ENCODE measurements at places on chromosomes 16 and 17. TPM values are rescaled to one million over a fixed set of nuclear protein-coding genes. Genes with fewer than 3 reads are reported as not detected.

- no peak for DNase-seq
Observed at GRCh38 chr16:65994291-65994690, 372.2 kb upstream of the CDH5 start.

- DNase-seq, result no peak
Observed at GRCh38 chr17:27630607-27631410, at the start of gene LGALS9. Gene LGALS9, plus strand, starts transcription at chr17:27631188. Its CDS starts 78 bp downstream, at chr17:27631266.

DNA sequence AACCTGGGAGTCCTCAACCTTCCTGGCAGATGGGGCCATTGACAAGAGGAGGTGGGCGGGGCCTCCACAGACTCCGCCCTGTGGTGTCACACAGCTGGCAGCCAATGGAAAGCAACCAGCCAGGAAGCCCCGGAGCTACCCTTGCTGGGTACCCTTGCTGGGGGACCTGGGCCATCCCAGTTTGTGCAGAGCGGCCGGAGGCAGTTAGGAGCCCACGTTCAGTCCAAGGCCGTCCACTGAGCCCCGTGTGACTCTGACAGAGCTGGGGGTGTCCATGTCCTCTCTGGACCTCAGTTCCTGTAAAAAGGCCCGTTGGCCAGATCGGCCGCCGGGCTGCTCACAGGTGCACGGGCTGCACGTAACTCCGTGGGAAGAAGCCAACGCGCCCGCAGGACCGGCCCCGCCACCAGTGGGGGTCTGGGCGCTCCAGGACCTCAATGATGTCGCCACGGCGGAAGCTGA, 17.1 kb upstream of the FAM83G start:
- no peak for DNase-seq

TUBB3 gene
- polyA plus RNA-seq, result 55.2 TPM

GRCh38 chr16:79042886-79043285, 557.7 kb downstream of the MAF start:
- no peak for DNase-seq

SDK2 gene
- polyA plus RNA-seq, result 0.04 TPM

LGALS9B gene
- polyA plus RNA-seq, result not detected

GRCh38 chr17:73096211-73096610, 3.7 kb upstream of the SLC39A11 start:
- DNase-seq, result no peak

DNA sequence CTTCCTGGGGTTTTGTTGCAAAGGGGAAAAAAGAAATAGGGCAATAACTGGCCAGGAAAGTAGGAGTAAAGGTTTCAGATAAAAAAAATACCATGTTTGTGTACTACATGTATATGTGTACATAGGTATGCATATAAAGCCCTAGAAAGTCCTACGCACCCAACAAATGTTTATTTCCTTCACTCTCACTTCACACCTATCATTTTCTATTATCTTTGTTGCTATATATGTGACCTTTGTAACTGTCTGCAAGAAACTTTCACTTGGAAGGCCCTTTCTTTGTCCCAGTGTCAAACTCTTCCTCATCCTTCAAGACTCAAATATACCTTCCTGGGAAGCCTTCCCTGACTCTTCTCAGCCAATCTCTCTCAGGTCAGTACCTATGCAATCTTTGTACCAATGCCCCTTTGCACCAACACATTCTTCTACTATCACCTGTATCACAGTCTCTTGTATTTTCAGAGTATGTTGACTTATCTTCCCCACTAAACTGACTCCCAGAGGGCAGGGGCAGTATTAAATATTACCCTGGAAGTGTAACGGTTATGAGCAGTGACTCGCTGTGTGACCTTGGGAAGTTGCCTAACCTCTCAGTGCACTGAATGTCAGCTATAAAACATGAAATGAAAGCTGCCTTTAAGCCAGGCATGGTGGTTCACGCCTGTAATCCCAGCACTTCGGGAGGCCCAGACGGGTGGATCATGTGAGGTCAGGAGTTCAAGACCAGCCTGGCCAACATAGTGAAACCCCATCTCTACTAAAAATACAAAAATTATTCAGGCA, 6.5 kb downstream of the XPO6 start:
- no peak for DNase-seq

SPDYE4 gene
- not detected for polyA plus RNA-seq

- DNase-seq, result no peak
Observed at GRCh38 chr17:76239538-76240274, 587 bp downstream of the RNF157 start.

GRCh38 chr17:70295731-70296130, 126.4 kb downstream of the KCNJ2 start:
- DNase-seq, result no peak

GRCh38 chr17:59842901-59843652, 49.7 kb downstream of the TUBD1 start:
- DNase-seq, result peak; percentile 96

GRCh38 chr17:44310609-44311376, 2.4 kb downstream of the RUNDC3A start:
- no peak for DNase-seq

- DNase-seq, result no peak
Observed at GRCh38 chr16:87635541-87636049, 33.3 kb downstream of the JPH3 start.

UTS2R gene
- polyA plus RNA-seq, result not detected

- DNase-seq, result no peak
Observed at GRCh38 chr17:69856946-69857345, 218.1 kb upstream of the KCNJ16 start.

- DNase-seq, result no peak
Observed at GRCh38 chr17:76734080-76734840, 2.9 kb downstream of the SRSF2 start.

TOX3 gene
- not detected for polyA plus RNA-seq

DNA sequence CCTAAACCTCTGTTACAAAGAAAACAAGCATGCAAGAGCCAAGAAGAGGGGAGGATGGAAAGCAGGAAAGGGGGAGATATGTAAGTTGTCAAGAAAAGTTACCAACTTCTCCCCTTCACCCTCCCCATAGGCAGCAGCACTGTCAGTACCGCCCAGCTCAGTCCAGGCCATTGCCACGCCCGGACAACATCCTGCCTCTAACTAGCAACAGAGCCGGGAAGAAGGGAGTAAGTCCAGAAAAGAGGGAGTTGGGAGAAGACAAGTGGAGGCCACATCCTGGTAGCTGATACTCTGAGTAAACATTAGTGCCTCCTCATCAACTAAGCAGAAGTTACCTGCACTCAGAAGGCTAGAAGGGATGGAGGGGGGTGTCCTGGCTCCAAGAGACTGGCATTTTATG, 113.6 kb downstream of the SMG6 start:
- DNase-seq, result no peak

DNA sequence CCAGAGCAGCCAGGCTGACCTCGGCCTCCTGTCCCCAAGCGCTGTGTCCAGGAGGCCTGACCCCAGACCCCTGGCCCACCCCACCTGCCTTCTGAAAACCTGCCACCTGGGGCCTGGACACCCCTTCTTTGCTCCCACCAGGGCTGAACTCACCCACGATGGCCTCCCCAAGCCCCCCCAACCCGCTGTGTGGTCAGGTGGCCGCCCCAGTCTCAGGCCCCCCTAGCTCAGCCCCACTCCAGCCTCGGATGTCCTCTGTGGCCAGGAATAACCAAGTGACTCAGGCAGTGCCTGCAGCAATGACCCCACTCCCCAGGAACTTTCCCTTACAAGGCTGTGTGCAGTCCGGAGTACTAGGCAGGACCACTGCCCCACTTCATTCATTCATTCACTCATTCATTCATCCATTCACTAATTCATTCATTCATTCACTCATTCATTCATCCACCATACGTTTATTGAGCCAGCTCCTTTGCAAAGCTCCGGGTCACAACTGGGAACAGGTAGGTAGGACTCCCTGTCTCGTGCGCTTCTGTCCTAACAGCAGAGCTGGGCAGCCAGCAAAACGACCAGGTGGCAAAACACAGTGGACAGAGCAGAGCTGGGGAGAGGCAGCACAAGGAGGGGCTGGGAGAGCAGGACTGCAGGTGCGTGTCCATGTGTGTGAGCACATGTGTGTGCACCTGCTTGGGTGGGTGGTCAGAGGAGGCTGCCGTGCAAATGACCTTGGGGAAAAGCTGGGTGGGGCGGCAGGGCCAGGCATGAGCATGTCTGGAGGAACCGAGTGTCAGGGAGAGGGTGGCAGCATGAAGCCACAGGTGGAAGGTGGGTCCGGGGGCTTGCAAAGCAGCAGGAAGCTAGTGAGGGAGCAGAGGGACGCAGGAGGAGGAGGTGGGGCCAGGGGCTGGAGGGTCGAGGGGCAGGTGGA, 75.8 kb upstream of the CBX4 start:
- DNase-seq, result no peak

KRT12 gene
- not detected for polyA plus RNA-seq

- no peak for DNase-seq
Observed at GRCh38 chr16:89561142-89561883, 831 bp downstream of the RPL13 start.

TAT gene
- polyA plus RNA-seq, result not detected

DNA sequence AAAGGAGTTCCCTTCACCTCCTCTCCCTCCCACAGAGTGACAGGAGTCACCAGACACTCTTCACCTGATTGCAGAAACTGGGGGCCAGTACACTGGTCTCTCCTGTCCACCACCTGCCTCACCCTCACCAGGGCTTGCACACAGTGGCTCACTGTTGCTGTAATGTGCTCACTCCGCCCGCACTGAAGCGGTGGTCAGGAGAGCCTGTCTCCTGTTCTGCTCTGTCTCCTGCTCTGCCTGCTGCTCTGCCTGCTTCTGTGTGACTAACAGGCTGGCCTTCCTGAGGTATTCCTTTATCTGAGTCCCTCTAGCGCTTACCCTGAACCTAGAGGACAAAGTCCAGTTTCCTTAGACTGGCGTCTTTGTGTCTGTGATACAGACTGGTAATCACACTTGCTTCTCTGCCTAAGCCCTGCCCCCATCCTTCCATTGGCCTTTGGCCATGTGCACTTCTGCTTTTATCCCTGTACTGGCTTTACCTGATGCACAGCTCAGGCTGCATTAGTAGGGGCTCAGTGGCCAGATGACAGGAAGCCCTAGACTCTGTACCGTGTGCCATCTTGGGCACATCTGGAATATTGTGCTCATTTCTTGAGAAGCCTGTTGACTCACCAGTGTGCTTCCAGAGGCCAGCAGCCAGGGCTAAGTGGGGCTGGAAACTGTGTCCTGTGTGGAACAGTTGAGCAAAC, 13.3 kb downstream of the PROCA1 start:
- no peak for DNase-seq

DNA sequence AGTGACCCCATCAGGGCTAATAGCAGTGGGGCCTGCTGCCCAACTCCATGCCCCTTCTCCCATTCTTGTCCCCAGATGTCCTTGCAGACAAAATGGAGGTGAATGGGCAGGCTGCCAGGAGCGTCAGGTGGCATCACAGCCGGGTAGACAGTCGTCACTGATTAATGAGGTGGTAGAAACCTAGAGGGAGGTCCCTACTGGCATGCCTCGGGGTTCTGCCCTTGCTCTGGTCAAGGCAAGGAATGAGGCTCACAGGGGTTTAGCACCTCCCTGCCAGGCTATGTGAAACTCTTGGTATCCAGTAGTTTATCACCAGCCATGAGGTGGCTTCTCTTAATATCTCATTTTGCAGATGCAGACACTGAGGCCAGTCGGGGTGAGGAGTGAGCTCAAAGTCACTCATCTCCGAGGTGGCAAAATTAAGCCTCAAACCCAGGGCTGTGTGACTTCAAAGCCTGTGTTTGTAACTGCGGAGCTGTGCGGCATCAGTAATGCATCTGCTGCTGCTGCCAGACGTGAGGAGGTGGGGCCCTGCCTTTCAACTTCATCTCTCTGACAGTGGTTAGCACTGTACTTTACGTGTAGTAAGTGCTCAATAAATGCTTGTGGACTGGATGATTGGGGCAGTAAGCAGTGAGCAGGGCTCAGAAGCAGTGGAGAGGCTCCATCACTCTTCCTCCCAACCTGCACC, 21.3 kb downstream of the RAI1 start:
- no peak for DNase-seq

DNA sequence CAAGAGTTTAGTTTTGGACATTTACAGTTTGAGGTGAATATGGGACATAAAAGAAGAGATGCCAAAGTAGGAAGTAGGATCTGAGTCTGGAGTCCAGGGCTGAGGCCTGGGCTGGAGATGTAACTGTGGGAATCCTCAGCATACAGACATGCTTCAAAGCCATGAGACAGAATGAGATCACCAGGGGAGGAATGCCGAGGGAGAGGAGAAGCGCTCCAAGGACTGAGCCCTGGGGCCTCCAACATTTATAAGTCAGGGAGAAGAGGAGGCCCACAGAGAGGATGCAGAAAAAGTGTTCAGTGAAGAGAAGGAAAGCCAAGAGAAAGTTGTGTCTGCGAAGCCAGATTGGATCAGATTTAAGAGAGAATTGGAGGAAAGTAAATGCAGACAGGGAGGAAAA, 277.5 kb upstream of the MYOCD start:
- peak; percentile 52 for DNase-seq

GJD3 gene
- polyA plus RNA-seq, result 0.48 TPM

GRCh38 chr17:76137001-76137350, 4.1 kb downstream of the FOXJ1 start:
- DNase-seq, result no peak

GNG13 gene
- polyA plus RNA-seq, result not detected

- DNase-seq, result no peak
Observed at GRCh38 chr17:50588391-50589049, 28.0 kb downstream of the CACNA1G start.

DNA sequence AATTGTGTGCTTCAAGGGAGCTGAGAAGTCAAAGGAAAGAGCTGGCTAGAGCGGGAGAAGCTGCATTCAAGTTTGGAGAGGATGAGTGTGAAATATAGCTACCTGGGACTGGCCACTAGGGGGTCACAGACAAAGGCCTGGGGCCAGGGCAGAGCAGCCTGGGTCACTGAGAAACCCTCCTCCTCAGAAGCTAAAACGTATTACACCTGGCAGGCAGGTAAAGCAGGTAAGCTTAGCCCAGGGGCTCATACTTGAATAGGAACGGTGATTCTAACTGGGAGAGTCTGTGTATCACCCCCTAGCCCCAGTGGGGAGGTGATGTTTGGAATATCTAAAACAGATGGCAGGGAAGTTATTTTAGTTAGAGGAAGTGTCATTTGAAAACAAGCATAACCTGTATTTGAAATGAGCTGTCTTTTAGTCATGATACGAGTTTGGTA, 6.8 kb downstream of the KRT37 start:
- no peak for DNase-seq

RGS11 gene
- polyA plus RNA-seq, result 2.2 TPM

CRYBA1 gene
- not detected for polyA plus RNA-seq

NTHL1 gene
- 14.6 TPM for polyA plus RNA-seq

- DNase-seq, result no peak
Observed at GRCh38 chr17:29042679-29043538, at the start of gene PIPOX. Gene PIPOX, plus strand, starts transcription at chr17:29043141. Its CDS starts 85 bp downstream, at chr17:29043226.

SNX20 gene
- polyA plus RNA-seq, result not detected

- DNase-seq, result no peak
Observed at GRCh38 chr16:17748044-17748719, 277.4 kb upstream of the XYLT1 start.

- DNase-seq, result no peak
Observed at GRCh38 chr17:72432881-72433280, 312.1 kb downstream of the SOX9 start.

DNA sequence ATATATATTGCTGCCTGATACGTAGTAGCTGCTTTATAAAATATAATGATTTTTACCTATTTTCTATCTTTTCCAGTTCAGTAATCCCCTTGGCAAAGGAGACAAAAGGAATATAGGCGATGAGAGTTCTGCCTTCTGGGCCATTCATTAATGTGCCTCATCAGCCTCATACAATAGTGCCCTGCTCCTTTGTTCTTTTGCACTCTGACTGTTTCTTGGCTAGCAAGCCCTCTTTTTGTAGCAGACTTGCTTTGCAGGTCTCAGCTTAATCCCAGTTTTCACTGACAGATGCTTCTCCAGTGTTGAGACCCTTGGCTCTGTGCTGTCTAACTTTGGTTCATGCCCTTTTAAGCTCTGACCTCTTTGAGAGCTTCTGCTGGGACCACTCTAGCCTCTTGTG, 10.4 kb downstream of the HSD17B2 start:
- DNase-seq, result no peak

PLA2G10 gene
- not detected for polyA plus RNA-seq

GRCh38 chr16:23827057-23827456, 8.7 kb upstream of the PRKCB start:
- no peak for DNase-seq

CD7 gene
- 0.06 TPM for polyA plus RNA-seq

Measured in BJ (cell line).